GM13976 (cell line): ENCODE measurements at places on chromosomes 13 and 19.

GRCh38 chr19:50837300-50837699 lies 3.9 kb upstream of the KLK15 start:
- no peak for DNase-seq

DNA sequence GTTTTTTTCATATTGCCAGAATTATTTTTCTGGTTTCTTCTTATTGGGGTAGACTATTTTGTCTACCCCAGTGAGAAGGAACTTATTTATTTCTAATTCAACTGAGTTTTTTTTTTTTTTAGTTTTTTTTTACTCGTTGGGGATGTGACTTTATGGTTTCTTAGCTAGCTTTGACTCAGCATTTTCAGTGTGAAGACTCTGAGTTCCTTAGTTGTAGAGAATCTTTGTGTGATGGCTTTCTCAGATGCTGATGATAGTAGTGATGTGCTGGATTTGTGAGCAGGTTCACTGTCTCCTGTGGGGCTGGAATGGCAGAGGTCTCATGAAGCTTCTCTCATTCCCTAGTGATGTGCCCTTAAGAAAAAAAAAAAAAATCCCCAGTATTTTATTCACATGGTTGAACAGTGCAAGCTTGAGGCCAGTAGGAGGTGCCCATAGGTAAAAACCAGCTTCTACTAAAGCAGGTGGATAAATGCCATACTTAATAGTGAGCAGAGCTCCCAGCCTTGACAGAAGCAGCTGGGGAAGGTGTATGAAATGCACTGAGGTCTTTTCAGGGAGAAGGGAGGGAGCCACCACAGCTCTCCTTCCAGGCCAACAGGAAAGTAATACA lies 106.2 kb upstream of the KLF5 start:
- no peak for DNase-seq

- no peak for DNase-seq
These were observed 7.6 kb downstream of the SIRT2 start for GRCh38 chr19:38891771-38892170.

DNA sequence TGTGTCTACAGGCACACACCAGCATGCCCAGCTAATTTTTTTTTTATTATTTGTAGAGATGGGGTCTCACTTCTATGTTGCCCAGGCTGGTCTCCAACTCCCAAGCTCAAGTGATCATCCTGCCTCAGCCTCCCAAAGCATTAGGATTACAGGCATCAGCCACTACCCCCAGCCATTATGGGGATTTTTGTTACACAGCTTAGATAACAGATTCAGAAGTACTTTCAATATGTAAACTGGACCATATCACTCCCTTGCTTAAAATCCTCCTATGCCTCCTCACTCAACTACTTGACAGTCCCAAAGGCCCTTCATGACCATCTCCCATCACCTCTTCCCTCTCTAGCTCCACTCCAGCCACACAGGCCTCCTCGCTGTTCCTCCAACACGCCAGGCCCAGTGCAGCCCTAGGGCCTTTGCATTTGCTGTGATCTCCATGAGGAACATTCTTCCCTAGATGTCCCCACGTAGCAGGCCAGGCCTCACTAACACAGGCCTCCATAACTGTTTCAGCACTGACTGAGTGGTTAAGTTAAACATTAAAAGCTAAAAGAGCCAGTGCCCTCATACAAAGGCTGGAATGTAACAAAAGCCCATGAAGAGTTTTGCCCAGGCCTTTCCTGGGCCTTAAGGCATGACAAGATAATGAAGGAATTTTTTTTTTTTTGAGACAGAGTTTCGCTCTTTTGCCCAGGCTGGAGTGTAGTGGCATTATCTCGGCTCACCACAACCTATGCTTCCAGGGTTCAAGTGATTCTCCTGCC lies 2.5 kb downstream of the DOHH start:
- no peak for DNase-seq

GRCh38 chr19:460877-461720 lies at the start of gene SHC2:
TSS of gene SHC2 (minus strand) at chr19:461033. CDS start at chr19:460996, 37 bp downstream.
- no peak for DNase-seq

GRCh38 chr13:110820322-110820721 lies 94.5 kb downstream of the ANKRD10 start:
- no peak for DNase-seq
